ENCODE measurements at places on chromosomes 6 and 20.

- no peak for DNase-seq
These were observed 41.7 kb upstream of the TULP4 start for GRCh38 chr6:158270389-158271127.

DNA sequence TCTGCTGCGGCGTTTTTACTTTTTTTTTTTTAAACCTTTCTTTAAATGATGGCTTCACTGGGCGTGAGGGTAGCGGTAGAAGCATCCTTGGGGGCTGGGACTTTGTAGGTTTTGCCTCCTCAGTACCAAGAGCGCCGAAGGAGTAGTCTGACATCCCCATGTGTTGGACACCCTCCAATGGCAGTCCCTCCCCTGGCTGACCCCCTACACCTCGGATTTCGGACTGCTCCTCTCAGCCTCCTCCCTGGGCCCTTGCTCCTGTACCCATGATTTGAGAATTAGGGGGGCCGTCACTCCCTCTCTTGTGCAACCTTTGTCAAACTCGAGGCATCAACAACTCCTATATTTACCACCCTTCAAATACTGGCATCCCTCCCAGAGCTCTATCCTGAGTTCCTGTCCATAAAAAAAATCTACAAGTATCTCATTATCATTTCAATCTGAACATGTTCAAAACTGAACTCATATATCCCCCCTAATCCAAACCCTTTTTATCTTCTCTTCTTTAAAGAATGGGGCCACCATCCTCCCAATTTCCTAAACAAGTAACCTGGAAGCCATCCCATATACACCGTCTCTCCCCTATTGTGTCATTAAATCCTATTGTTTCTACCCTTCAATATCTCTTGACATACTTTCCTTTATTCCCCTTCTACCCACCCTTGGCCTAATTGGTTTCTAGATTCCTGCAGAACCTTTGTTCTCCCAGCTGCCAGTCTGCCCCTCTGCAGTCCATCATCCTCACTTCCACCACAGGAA, 1.2 kb upstream of the ARFGEF3 start:
- DNase-seq, result no peak

DNA sequence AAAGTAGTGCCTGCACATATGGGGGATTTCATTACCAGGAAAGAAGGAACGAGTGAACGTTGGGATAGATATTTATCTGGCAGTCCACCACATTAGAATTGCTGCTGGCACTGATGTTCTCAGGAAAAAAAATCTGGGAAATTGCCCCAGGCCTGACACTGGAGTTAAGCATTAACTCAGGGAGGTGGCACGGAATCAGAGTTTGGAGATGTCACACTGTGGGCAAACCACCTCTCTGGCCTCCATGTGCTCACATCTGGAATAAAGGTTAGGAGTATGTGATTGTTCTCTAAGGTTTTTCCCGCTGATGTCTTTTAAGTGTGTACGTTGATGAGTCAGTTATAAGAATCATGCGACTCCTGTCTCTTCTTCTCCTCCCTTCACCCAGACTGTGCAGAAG, 7.9 kb downstream of the TGM3 start:
- no peak for DNase-seq

DNA sequence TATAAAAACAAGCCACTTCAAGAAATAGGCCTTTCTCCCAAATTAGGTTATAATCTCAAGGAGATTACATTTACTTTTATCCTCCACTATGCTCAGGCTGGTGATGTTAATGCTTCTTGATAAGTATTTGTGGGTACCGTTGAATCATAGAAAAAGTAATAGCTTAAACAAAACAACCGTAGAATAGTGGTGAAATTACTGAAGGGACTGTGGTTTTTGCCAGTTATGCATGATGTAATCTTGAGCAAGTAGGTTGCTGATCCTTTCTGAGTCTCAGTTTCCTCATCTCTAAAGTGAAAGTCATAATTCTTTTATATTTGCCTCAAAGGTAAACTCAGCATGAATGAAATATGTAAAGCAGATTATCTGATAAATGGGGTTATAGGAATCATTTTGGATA, 187.3 kb upstream of the JAG1 start:
- peak; percentile 83 for DNase-seq

- no peak for DNase-seq
These were observed 337.2 kb downstream of the SMOC2 start for GRCh38 chr6:168778201-168778600.

- DNase-seq, result peak; percentile 38
These were observed 205.7 kb downstream of the DOK5 start for GRCh38 chr20:54680872-54681619.

- DNase-seq, result peak; percentile 100
These were observed 223.2 kb upstream of the ECI2 start for GRCh38 chr6:4358414-4359107.

GRCh38 chr6:31965700-31966099, 6.2 kb downstream of the DXO start:
- DNase-seq, result no peak

GRCh38 chr6:89564752-89565427, 73.7 kb downstream of the LYRM2 start:
- DNase-seq, result no peak

DNA sequence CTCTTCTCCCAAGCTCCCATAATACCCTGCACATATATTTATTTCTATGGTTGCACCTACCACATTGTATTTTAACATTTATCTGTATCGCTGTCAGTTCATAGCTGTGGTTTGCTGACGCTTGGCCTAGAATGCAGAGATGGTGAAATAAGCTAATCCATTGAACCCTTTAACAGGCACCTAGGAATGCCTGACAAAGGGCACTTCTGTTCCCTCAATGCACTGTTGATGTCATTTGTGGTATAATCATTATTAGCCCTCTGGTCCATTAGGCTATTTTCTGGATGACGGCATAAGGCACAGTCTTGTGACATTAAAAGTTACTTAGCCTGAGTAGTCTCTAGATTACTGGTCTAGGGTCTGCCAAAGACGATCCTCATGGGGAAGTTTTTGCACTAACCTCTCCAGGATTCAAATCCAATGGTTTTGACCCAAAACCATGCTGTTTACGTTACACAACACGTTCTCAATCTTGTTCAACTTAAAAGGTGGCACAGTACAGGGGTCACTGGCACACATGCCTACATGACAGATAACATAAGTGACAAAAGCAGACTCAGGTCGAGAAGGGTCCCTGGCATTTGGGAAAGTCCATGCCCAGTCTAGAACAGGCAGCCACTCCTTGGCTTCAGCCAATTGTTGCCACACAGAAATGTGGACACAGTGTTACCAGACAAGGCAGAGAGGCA, 2.1 kb upstream of the YWHAB start:
- DNase-seq, result no peak

GRCh38 chr20:19964289-19965265, 52.6 kb upstream of the NAA20 start:
- peak; percentile 83 for DNase-seq

- no peak for DNase-seq
These were observed 84.0 kb downstream of the NCR2 start for GRCh38 chr6:41419385-41419784.

DNA sequence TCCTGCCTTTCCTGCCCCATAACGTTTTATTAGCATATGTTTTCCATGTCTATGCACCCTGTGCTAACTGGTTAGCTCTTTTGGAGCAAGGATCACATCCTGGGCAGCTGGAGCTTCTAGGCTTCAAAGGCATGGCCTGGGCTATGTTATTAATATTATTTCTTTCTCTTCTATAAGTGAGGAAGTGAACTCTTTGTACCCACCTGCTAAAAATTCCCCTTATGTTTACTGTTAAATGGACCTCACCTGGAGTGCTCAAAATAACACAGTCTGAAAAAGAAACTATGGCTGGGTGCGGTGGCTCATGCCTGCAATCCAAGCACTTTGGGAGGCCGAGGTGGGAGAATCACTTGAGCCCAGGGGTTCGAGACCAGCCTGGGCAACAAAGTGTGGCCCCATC, 97.8 kb downstream of the TNFAIP3 start:
- no peak for DNase-seq

DNA sequence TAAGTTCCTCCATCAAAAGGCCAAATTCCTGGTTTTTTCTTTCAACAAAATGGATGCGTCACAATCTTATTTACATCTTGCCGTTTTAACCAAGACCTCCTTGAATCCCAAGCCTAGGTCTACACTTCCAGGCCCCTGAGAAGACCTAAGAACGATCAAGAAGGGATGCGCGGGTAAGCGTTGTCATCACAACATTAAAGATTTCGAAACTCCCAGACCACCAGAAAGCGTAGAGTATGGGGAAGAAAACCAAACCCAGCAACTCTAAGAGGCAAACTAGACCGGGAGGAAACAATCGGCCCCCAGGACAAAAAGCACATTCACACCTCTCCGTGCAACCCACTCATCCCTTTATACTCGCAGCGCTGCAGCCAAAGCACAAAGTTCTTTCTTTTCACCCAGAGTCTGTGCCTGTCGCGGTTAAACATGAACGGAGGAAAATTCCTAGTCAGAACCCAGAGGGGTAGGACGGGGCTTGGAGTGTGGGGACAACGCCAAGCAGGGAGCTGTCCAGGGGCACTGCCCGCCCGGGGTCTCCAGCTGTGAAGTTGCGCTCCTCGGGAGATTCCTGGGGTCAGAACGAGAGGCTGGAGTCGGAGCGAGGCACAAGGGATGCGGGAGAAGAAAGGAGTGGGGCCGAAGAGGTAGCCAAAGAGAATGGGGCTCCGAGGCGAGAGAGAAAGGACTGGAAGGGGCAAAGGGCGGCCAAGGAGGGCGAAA, 725 bp downstream of the OSER1 start:
- peak; percentile 25 for DNase-seq

GRCh38 chr6:116073765-116074440, 13.2 kb upstream of the FRK start:
- DNase-seq, result peak; percentile 66

- DNase-seq, result no peak
These were observed 10.5 kb downstream of the CAPN11 start for GRCh38 chr6:44169154-44169553.

- DNase-seq, result peak; percentile 39
These were observed 65.4 kb upstream of the RIN2 start for GRCh38 chr20:19692685-19693119.

DNA sequence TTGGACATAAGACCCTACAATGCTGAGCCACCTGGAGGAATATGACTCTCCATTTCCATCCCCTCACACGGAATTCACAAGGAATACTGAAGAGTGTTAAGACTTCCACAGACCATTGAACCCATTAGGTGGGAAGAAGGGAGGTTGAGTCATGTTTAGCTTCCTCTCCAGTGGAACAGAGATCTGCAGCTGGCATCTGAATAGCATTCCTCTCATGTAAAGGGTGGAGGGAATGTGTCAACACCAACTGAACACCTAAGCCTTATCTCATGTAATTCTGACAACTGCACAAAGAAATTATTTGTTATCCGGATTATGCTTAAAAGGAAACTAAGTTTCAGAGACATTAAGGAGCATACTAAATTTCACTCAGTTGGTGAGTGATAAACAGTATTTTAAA, 705.9 kb downstream of the MAFB start:
- no peak for DNase-seq

DNA sequence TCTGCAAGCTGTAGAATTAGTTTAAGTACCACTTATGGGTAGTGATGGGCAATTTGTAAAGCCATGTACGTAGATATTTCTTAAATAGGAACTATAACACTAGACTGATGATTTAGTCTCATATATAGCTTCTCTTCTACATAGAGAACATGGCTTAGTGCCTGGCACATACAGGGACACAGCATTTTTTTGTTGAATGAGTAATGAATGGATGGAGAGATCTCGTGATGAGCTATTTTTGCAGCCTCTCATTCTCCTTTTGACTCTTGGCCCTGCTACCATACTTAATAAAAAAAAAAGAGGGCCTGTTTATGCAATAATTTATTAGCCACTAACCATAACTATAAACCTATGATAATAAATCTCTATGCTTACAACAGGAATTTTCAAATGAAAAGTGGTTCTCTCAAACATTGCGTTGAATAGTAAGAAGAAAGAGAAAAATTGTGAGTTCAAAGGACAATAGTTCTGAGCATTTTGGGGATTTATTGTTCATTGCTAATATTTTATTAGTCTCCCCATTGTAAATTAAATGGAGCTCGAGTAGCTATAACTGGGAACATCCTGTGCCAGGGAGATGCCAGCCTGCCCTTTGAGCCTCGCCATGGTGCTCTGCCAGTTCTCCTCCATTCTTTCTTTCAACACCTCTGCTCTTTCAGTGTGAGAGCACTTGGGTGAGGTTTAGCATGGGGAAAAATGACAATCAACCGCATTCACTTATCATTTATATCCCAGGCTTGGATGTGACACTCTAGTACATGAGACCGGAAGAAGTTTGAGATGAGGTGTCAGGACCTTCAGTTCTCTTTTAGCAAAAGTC, 14.7 kb upstream of the RCAN2 start:
- no peak for DNase-seq

DNA sequence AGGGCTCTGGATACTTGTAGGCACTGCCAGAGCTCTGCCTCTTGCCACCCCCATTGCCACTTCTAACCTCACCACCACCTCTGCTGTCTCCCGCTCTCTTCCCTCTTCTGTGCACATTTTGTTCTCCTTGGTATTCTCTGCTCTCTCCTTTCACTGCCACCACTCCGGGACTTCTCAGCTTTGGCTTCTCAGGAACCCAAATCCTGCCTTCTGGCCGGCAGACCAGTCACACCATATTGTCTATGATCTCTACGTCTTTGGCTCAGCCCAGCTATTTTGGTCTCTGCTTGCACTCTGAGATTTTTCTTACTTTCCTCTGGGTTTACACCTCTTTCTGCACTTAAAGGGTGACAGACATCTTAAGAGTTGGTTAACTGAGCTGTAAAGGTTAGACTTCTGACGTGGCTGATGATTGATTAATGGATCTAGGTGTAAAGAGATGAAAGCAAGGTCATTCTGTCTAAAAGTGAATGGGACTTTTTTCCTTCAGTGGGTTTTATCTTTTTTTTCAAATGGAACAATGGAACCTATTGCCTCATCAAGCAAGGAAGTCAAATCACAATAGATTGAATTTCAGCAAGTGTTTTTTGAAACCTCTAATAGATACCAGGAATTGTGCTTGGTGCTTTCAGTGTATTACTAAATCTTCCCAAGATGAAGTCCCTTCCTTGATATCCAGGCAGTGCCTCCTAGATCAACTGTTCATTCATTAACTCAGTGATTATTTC, 13.8 kb downstream of the MMP24 start:
- DNase-seq, result no peak

GRCh38 chr6:70860920-70861319, 95.9 kb downstream of the B3GAT2 start:
- no peak for DNase-seq

GRCh38 chr20:51439160-51439689, 103.3 kb downstream of the NFATC2 start:
- DNase-seq, result no peak

GRCh38 chr6:15411766-15412165, 165.9 kb downstream of the JARID2 start:
- DNase-seq, result no peak

- DNase-seq, result peak; percentile 78
These were observed 76.7 kb downstream of the CEP162 start for GRCh38 chr6:84150705-84151104.

DNA sequence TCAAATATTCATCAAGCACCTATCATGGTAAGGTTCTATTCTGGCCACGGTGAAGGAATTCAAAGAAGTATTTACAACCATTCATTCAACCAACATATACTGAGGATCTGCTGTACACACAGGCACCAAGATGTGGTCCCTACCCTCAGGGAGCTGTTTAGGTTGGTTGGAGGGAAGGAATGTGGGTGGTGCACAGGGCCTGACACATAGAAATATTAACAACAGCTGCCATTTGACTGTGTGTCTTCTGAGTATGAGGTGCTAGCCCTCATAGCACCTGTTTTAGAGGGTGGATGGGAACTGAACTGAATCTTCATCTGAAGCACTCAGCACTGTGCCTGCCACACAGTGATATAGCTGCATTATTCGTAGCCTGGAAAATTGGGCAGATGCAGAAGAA, 7.3 kb downstream of the SNPH start:
- no peak for DNase-seq

GRCh38 chr6:116419069-116419786, 41.9 kb upstream of the CALHM6 start:
- DNase-seq, result peak; percentile 54

Data from EL (cell line).